Urinary bladder (tissue), 4 donors: ENCODE measurements at places on chromosomes 1 and 21. TPM values are rescaled to one million over a fixed set of nuclear protein-coding genes. Genes with fewer than 3 reads are reported as not detected.

Gene EPHB2
- total RNA-seq: 16.2 TPM

Gene NUF2
- total RNA-seq: 21.5 TPM

Gene PKNOX1
- 19.2 TPM for total RNA-seq

Gene HOOK1
- total RNA-seq: 8.6 TPM

Gene CCDC190
- total RNA-seq: 0.26 TPM

Gene CD247
- total RNA-seq: 1.3 TPM

DNA sequence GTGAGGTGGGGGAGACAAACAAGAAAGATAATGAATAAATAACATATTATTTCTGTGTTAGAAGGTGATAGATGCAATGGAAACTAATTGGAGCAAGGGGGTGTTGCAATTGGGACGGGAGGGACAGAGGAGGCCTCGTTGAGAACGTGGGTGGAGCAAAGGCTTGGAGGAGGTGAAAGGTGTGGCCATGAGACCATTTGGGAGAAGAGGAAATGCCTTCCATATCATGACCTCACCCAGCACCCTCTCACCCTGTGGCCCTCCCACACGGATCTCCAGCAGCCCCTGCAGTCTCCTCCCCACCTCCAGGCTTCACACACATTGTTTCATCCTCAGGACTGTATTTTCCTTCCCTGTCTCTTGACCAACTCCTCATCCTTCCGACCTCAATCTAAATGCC, 85.3 kb upstream of the ARHGAP29 start:
- DNase-seq: no peak

GRCh38 chr1:226806988-226807387, 63.4 kb upstream of the PSEN2 start:
- DNase-seq: no peak
